ENCODE measurements at places on chromosomes 4 and X.

DNA sequence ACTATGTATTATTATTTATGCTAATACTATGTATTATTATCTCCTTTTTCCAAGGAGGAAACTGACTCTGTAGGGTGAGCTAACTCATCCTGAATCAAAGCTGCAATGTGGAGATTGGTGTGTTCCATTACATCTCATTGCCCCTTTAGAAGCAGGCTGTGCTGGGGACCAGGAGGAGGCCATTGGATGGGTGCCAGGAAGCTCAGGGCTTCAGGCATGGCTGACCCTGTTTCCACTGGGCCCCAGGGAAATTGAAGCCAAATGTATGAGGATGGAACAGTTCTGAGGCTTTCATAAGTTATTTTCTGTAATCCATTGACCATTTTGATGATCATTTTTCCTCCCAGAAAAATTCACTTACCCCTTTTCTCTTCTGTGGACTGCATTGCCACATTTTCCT, 418.8 kb upstream of the ZFP42 start:
- no peak for DNase-seq

GRCh38 chr4:65063601-65064000, 606.7 kb downstream of the EPHA5 start:
- DNase-seq = no peak

DNA sequence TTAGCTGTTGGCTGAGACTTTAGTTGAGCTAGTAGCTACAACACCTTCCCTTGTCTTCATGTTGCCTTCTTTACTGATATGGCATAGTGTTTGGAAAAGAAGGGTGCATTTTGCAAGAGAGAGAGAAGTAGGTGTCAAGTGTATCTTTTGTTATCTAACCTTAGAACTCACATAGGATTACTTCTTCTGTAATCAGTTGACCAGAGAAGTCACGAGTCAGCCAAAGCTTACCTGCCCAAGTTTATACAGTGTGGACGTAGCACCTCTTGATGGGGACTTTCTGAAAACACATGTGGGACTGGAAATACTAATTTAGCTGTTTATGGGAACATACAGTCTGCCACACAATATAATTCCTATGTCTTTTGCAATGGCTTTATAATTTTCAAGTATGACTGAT, 56.0 kb downstream of the UGT8 start:
- DNase-seq = no peak

DNA sequence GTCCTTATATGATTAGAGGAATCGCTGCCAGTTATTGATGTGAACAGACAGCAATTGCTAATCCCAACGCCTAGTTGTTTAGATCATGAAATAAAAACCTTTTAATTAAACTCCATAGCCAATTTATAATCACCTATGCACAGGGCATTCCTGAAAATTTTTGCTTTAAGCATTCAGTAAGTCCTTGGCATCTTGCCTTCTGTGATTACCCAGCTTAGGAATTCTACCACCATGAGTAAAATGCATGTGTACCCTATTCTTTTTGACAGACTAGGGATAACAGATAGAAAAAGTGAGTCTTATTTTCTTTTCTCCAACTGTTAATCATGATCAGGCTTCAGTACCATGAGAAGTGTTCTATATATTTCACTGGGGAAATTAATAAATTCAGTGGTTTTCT, 995.3 kb upstream of the GRIA3 start:
- no peak for DNase-seq

DNA sequence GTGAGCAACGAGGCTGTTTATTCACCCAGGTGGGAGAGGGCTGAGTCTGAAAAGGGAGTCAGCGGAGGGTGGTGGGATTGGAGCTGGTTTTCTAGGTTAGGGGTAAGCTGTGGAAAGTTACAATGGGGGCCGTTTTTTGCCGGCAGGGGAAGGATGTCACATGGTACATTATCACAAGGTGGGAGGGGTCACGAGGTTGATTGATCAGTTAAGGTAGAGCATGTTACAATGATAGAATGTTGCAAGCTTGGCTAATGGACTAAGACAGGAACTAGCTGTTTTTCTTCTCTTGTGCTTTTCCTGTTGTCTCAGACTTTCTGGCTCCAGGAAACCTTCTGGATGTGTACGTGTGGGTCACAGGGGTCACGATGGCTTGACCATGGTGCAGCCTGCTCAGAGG, 536.3 kb upstream of the HTR2C start:
- no peak for DNase-seq

GRCh38 chr4:37725718-37726117, 39.5 kb upstream of the RELL1 start:
- no peak for DNase-seq

DNA sequence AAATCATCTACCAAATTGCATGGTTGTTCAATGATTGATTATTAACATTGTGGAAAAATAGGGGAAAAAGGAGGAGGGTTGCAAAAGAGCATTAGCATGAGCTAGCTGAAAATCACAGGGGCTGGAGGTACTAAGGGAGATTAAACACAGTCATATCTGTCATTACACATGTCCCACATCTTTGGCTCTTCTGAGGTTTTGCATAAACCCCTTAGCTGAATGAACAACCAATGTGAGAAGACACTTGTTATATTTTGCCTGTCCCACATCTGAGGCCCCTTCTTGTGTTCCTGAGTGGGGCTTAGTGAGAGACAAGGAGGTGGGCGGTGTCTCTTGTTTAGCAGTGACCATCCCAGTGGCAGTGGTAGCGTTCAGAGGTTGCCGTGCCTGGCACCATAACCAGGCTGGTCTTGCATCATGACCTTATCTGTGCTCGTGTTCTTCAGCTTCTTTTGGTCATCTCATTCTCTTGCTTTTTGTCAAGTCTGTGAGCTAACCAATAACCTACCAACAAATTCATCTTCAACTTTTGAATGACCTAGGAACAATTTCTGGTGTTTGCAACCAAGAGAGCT, 95.6 kb downstream of the MID1IP1 start:
- DNase-seq = no peak

GRCh38 chrX:50036426-50036825, 114.0 kb downstream of the CLCN5 start:
- DNase-seq = no peak

DNA sequence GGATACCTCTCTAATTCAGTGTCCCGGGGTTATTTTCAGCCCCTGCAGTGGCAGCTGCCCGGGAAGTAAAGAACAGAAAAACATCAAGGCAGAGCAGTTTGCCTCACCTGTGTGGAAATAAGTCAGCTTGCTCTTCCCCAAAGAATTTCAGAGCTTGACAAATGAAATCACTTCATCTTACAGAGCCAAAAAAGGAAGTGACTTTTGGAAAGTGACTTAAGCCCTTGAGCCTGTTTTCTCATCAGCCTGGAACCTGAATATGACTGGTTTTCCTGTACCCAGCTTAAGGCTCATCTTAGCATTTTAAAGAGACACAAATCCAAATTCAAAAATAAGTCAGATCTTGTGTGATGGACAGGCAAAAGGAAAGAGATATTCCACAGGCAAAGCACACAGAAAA, 211.6 kb downstream of the RCHY1 start:
- DNase-seq = no peak

DNA sequence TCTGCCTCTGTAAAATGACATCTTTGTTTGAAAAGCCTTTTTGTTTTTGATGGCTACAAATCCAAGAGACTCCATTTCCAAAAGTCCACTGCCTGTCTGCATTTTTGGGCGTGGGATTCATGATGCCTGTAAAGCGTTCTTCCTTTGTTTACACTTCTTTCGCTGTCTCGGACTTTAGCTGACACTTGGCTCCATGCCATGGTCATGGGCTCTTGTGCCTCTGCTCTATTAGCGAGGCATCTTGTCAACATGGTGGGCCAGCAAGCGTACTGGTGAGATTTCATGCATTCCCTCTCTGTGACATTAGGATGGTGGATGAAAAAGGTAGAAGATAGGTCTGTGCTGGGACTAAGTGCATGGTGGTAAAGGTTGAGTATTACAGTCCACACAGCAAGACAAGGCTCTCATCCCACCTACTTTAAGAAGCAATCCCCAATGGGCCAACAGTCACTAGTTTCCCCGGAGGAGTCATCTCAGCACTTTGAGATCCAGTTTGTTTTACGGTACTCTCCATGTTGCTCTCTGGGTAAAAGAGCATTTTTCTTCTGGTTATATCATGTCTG, 298.2 kb upstream of the KLF3 start:
- no peak for DNase-seq

DNA sequence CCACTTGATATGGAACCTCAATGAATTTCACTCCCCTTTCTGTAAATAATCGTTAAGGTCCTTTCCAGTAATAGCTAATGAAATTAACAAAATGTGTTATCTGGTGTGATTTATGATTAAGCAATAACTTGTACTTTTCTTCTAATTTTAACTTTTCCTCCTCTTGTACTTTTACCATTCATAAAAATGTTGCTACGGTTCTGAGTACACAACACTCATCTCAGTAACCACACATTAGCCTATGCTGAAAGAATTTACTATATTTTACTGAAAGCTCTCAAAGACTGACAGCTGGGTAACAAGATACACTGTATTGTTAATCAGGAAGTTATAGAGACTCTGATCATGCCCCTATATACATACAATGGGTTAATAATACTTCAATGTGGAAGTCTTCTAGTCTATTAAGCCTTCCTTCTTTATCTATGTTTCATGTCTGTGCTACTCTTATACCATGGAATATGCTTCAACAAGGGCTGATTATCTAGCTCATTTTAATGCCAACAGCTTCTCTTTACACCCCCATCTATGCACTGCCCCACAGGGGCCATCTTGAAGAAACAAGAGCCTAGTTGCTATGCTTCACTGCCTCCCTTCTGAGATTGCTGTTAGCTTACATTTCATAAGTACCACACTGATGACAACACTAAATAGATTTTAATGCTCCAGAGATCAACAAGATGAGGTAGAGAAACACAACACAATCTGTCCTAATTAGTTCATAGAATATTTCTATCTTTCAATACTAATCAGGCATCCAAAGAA, 39.1 kb downstream of the LAMP2 start:
- DNase-seq = no peak

DNA sequence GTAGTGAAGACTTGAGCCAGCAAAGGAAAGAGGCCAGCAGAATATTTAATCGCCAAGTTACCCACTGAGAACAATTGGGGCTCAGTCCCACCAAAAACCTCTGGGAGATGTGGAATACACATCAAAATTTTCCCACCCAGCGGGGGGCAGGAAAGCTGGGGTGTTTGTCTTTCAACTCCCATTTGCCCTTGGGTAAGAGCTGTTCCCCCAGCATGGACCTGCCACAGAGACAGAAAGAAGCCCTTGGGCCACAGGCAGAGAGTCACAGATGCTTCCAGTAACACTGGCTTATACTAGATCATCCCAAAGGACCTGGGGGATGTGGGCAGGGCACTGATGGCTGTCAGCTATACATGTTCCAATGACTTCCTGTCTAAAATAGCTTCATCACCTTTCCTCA, 18.9 kb upstream of the FBXW7 start:
- DNase-seq = no peak

DNA sequence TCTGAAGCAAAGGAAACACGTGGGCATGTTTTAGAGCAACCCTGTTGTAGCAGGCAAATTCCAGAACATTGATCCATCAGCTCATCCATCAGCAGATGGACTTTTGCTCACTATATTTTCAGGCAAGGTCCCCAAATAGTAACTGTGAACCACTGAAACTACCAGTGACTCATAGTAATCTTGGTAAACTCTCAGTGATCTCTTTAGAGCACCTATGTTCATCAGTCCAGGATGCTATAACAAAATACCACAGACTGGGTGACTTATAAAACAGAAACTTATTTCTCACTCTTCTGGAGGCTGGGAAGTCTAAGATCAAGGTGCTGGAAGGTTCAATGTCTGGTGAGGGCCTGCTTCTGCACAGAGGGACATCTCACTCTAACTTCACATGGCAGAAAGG, 28.9 kb upstream of the BTC start:
- no peak for DNase-seq

DNA sequence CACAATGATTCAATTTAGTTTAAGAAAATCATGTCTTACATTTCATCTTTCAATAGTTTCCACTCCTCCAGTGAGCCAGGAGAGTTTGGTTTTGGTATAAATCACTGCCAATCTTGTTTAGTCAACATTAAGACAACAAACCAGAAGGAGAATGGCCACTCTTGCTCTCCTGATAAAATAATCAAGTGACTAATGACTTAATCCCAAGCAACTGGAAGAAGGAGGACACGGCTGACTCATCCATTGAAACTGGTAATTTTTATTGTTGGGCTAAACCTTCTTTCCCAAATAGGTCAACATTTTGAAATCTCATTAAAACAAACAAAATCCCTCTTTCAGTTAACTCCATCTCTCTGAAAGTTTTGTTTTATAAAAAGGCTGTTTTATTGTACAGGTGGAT, 230.2 kb downstream of the CLCN4 start:
- no peak for DNase-seq

- DNase-seq = no peak
These were observed 7.4 kb downstream of the PLCXD1 start for GRCh38 chrX:288561-288991.

GRCh38 chr4:126564283-126564854, 1068.4 kb upstream of the INTU start:
- no peak for DNase-seq

GRCh38 chr4:114603497-114603896, 4.9 kb downstream of the UGT8 start:
- DNase-seq = no peak

DNA sequence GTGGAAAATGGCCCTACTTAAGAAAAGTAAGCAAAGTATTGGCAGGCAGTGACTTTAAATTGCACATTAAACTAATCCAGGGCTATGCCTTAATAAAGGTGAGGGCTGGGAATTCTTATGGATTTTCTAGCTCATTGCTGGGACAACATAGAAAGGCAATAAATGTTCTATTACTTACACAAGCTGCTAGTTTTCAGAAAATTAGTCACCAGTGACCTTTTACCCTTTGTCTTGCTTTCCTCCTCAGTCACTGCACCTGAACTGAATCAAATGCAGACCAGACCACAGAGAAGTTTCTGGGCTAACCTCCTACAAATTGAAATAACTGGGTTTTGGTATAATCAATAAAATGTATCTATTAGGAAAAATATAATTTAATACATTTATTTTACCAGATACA, 694.4 kb upstream of the FAM241A start:
- DNase-seq = no peak

GRCh38 chrX:63930140-63930539, 145.1 kb upstream of the ARHGEF9 start:
- DNase-seq = no peak

DNA sequence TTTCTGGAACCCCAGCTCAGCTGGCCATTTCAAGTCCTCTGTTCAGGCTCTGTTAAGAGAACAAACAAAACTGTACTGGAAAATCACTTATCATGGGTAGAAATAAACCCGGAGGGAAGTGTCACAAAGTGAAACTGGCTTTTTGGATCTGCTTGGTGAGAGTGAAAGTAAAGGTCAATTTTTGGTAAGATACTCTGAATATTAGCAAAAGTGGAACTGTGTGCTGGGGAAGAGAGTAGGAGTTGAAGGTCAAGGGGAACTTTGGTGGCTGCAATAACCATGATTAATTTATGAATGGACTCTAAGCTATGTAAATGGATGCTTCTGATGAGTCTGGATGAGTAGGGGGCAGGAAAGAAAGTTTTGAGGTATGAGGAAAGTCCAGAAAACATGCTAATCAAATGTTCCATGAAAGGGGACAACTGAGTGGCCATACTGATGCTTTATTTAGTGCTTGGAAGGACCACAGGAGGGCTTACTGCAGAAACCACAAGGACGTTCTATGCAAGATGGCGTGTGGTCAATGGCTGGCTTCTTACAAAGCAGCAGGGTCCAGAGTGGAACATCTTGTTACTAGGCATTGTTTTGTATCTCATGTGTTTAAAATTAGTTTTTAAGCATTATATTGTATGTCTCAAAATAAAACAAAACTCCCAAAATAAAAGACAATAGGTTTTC, 36.8 kb upstream of the TNIP3 start:
- no peak for DNase-seq

GRCh38 chr4:87005369-87005689, 70.5 kb downstream of the AFF1 start:
- no peak for DNase-seq

- no peak for DNase-seq
These were observed 85.2 kb upstream of the DCLK2 start for GRCh38 chr4:149993030-149993429.
